ENCODE measurements at places on chromosomes 1 and 21.

GRCh38 chr1:211527006-211527405, 35.0 kb upstream of the RD3 start:
- DNase-seq = no peak

GRCh38 chr1:46197560-46197963, 672 bp downstream of the POMGNT1 start:
- DNase-seq = no peak

GRCh38 chr1:10737651-10738050, 58.8 kb downstream of the CASZ1 start:
- no peak for DNase-seq

- DNase-seq = no peak
These were observed 5.9 kb downstream of the ZNF644 start for GRCh38 chr1:91015794-91016550.

- no peak for DNase-seq
These were observed 214.2 kb upstream of the FOXD3 start for GRCh38 chr1:63108206-63108605.

DNA sequence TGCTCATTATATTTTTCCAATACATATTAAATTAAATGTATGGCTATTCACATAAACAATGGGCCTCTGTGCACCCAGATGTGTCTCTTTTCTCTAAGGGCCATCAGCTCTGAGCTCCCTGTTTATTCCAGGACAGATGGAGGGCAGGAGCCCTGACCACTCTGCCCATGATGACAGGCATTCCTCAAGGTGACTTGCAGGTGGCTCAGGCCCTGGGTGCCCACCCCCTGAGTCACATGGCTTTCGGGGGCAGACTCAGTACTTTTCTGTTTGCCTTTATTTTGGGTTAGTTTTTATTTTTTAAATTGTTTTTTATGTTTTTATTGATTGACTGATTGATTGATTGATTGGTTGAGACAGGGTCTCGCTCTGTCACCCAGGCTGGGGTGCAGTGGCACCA, 6.4 kb upstream of the LRP8 start:
- DNase-seq = no peak

Measured in iPS DF 6.9 (cell line).